ENCODE measurements at places on chromosomes 16 and 17.
A peak's percentile ranks its signal among the peaks of the same experiment; 100 is the strongest.

GRCh38 chr16:15521758-15522509 lies 87.5 kb downstream of the BMERB1 start:
- peak; percentile 30 for DNase-seq

DNA sequence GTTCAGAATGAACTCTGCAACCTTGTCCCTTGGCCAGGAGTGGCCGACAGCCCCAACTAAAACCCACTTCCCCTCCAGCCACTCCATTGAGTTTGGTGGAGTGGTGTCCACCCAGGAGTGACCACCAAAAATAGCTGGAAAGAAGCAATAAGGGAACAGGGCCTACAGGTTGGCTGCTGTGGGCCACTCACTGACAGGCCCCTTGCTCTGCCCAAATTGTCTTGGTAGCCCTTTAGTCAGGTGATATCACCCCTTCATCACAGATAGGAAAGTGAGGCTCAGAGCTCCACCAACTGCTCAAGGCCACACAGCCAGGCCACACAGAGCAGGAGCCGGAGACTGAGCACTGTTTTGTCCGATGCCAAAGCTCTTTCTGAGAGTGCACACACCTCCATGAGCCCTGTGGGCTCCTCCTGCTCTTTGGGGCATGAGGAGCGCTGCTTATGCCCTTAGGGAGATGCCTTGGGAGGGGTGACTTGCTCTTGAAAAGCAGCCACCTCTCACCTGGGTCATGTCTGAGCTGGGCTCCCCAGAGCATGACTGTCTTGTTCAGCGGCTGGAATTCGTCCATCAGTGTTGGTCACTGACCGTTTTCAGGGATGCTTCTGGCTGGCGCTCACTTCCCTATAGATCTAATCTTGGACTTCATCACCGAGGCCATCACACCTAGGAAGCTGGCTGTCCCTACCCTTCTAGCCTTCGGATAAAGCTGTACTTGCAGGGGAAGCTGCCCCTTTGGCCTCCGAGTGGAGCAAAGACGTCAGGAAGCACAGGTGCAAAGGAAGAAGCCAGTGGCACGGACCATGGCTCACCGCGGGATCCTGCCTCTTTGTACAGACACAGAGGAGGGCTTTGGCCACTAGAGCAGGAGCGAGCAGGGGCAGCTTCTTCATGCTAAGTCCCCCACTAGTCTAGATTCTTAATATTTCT lies 186.0 kb upstream of the ZNF469 start:
- DNase-seq: no peak

GRCh38 chr17:67276075-67276474 lies 31.1 kb upstream of the HELZ start:
- DNase-seq: no peak

- no peak for DNase-seq
Measured at GRCh38 chr16:1870365-1871082, 1.4 kb downstream of the MEIOB start.

- DNase-seq: peak; percentile 19
Measured at GRCh38 chr17:69434164-69434579, 19.7 kb downstream of the MAP2K6 start.

GRCh38 chr17:64182325-64183012 lies 52.5 kb upstream of the ERN1 start:
- no peak for DNase-seq

- DNase-seq: no peak
Measured at GRCh38 chr17:9908649-9909042, 3.6 kb upstream of the RCVRN start.

GRCh38 chr17:6551869-6552531 lies 4.4 kb downstream of the PITPNM3 start:
- no peak for DNase-seq

GRCh38 chr16:89219365-89219764 lies 1.9 kb downstream of the ZNF778 start:
- DNase-seq: no peak

DNA sequence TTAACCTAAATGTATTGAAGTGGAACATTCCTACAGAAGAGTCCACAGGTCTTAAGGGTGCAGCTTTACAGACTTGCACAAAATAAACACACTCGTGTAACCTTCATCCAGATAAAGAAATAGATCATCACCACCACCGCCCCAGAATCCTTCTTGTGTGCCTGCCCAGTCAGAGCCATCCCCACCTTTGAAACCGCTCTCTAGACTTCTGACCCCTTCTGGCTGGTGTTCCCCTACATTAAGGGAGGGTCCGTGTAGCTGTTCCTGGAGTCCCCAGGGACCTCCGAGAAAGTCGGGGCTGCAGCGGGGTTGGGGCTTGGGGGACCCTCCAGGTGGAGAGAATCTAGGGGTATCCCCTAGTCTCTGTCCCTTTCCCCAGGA lies 9.4 kb downstream of the TBX4 start:
- DNase-seq: no peak

DNA sequence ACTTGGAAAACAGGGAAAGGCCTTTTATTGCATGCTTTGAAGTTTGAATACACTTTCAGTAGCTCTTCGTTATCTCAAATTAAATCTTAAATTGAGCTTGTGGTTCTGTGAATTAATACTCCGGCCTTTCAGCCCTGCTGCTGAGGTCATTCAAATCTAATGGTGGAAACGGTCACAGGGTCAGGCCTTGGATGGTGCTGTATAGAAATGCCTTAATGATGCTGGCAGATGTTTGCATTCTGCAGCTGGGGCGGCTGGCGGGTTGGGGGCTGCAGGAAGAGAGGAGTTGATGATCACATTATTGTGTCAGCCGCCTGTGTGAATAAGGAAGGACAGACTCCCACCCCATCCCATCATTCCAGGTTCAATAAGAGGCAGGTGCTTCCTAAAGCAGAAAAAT lies 723.6 kb downstream of the WWOX start:
- DNase-seq: no peak

- DNase-seq: no peak
Measured at GRCh38 chr16:65386672-65387071, 264.8 kb upstream of the CDH11 start.

DNA sequence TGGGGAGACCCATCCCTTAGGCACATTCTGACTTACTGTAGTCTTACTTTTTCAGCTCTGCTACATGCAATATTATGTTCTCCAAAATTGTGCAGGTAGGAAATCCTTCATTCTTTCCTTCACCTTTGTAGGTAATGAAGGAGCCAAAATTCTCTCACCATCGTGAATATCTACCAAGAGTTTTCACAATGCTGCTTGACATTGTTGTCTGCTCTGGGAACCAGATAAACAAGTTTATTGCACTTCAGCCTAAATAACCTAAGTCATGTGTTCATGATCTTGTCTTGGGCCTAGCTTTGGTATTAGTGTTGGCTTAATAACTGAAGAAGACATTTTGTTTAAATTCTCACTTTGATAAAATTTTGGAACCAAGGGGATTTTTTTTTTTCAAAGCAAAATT lies 110.8 kb upstream of the ELAC2 start:
- no peak for DNase-seq

DNA sequence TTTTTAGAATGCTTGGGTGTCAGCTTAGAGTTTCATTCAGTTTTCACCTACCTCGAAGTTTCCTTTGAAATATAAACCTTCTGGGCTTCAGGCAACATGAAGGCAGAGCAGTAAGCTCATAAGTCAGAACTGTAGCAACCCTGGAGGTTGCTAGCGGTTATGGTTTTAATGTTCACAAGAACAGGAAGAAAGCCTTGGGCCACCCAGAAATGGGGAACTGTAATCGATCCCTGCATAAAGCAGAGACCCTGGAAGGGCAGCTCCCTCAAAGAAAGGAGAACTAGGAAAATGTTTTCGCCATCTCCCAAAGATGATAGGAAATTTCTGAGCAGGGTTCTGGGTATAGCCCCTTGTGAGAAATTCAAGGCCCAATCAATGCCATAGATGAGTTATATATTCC lies 47.8 kb upstream of the RASL10B start:
- no peak for DNase-seq

GRCh38 chr17:28189667-28190066 lies 129.3 kb upstream of the TMEM97 start:
- DNase-seq: no peak

Data from substantia nigra (tissue), 51 donors.